ENCODE measurements at places on chromosomes 13 and 19.

DNA sequence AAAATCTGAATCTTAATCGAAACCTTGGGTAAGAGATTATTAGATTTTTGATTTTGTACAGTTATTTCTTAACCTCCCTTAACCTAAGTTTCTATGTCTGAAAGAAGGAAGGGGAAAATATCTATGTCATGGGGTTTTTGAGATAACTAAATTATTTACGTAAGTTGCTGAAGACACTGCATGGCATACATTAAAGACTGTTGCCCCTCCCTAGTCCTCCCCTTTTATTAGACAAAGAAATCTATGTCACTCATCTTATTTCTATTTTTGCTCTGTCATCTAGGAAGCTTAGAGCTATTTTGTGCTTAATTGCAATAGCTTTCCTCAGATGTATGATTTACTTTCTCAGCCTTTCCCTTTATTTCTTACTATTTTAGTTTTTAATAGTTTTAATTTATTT, 15.0 kb downstream of the COG6 start:
- H3K36me3 ChIP-seq: peaks cover 13% of the 10 kb centered on the region
- no peaks in the 10 kb centered on the region for H3K27me3 ChIP-seq
- H3K27ac ChIP-seq: no peak overlapping the region
- H3K4me1 ChIP-seq: no peaks in the 10 kb centered on the region
- H3K4me3 ChIP-seq: no peak overlapping the region

DNA sequence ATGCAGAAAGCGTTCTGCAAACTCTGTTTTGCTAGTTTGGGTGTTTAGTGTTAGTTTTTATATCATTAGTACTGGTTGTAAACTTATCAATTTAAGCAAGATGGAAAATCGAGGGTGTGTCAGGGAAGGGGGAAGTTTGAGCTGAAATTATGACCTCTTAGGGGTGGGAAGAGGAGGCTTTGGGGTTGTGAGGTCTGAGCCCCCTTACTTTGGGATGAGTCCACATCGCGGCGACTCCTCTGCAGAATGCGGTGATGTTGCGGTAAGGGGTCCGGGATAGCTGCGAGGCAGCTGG, 743 bp upstream of the NDUFS7 start:
- H3K27me3 ChIP-seq: peaks cover 26% of the 10 kb centered on the region
- peak overlapping the region; percentile 88 for H3K4me3 ChIP-seq
- peaks cover 6% of the 10 kb centered on the region for H3K36me3 ChIP-seq
- peak overlapping the region; percentile 99 for H3K27ac ChIP-seq
- H3K4me1 ChIP-seq: peaks cover 27% of the 10 kb centered on the region

DNA sequence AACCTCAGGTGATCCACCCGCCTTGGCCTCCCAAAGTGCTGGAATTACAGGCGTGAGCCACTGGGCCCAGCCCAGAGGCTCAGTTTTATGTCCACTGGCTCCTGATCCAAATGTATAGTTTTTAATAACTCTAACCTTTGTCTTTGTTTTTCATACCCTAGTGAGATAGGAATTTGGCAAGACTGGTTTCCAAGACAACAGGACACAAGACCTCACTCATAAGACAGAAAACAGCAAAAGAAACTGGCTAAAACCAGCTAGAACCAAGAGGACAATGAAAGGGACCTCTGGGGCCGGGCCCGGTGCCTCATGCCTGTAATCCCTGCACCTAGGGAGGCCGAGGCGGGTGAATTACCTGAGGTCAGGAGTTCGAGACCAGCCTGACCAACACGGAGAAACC, 27.6 kb downstream of the CPT1C start:
- peaks cover 23% of the 10 kb centered on the region for H3K4me1 ChIP-seq
- no peaks in the 10 kb centered on the region for H3K27me3 ChIP-seq
- H3K36me3 ChIP-seq: peaks cover 3% of the 10 kb centered on the region
- peak overlapping the region; percentile 80 for H3K4me3 ChIP-seq

DNA sequence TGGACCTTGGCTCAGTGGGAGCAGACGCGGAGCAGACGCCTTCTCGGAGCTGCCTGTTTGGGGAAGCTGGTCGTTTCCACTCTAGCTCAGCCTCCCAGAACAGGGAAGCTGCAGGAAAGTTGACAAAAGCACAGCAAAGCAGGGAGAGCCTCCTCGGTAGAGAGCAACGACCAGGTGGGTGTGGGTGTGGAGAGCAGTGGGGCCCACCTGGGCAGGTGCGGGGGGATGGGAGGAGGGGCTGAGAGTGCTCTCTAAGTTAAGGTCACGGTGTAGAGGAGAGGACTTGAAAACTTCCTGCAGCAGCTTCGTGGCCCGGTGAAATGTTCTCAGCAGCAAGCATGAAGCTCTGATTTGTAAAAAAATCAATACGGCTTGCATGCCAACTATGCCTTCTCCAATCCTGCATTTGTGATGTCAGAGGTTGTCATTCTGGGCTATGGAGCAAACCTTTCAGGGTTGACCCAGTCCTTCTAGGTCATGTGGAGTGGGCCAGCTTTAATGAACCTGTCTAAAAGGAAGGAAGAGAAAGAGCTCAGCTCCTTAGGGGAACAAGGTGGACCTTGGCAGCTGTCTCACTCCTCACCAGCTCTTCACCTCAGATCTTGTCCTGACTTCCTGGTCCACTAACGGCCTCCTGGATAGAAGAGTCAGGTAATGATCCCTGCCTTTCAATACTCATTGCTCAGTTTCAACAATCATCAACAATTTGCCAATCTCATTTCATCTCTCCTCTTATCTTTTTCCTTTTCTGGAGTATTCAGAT, 85.8 kb upstream of the UBL3 start:
- peaks cover 65% of the 10 kb centered on the region for H3K4me1 ChIP-seq
- DNase-seq: peak; percentile 44
- no peaks in the 10 kb centered on the region for H3K27me3 ChIP-seq
- H3K4me3 ChIP-seq: peak overlapping the region; percentile 89
- H3K36me3 ChIP-seq: peaks cover 12% of the 10 kb centered on the region

- H3K27ac ChIP-seq: no peak overlapping the region
- no peak overlapping the region for H3K4me3 ChIP-seq
- no peaks in the 10 kb centered on the region for H3K27me3 ChIP-seq
- H3K36me3 ChIP-seq: no peaks in the 10 kb centered on the region
- DNase-seq: no peak
Observed at GRCh38 chr13:26262156-26262555, 8.2 kb downstream of the CDK8 start.

DNA sequence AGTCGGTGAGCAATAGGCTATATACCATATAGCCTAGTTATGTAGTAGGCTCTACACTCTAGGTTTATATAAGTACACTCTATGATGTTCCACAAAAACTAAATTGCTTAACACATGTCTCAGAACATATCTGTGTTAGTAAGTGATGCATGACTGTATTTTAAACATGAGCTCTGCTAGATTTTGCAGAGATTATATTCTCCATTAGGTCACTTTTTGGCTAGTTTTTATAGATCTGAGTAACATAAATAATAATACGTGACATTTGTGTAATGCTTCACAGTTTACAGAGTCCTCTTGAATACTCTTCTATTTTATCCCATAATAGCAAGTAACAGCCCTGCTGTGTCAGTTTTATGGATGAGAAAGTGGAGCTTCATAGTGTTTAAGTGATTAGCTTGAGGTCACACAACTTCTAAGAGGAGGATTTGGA, 47.8 kb downstream of the NDFIP2 start:
- H3K4me3 ChIP-seq: no peak overlapping the region
- no peak overlapping the region for H3K27ac ChIP-seq
- H3K27me3 ChIP-seq: no peaks in the 10 kb centered on the region
- DNase-seq: no peak

DNA sequence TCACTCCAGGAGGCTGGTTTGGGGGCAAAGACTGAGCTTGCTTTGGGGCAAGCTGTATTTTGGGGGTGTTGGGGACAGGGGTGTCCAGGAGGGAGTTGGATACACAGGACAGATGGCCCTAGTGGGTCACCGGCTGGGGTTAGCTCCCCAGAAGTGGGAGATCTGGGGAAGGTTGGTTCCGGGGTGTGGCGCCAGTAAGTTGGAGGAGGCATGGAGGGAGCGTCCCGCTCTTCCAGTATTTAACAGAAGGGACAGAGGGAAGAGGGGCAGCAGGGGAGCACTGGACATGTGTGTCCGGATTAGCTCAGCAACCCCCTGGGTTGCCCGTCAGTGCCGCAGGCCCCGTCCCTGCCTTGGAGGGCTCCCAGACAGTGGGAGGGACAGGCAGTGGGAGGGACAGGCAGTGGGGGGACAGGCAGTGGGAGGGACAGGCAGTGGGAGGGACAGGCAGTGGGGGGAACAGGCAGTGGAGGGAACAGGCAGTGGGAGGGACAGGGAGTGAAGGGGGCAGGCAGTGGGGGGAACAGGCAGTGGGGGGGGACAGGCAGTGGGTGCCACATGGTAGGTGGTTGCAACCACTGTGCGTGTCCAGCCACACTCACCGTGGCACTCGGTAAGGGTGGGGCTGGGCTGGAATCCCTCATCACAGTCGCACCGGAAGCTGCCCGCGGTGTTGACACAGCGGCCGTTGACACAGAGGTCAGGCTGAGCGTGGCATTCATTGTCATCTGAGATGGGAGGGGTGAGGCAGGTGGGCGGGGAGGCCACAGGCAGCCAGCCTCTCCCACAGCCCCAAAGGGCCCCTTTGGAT, 33.2 kb downstream of the CCL25 start:
- no peaks in the 10 kb centered on the region for H3K4me1 ChIP-seq
- no peak for DNase-seq
- H3K36me3 ChIP-seq: no peaks in the 10 kb centered on the region
- H3K27ac ChIP-seq: no peak overlapping the region
- peaks cover 5% of the 10 kb centered on the region for H3K27me3 ChIP-seq

DNA sequence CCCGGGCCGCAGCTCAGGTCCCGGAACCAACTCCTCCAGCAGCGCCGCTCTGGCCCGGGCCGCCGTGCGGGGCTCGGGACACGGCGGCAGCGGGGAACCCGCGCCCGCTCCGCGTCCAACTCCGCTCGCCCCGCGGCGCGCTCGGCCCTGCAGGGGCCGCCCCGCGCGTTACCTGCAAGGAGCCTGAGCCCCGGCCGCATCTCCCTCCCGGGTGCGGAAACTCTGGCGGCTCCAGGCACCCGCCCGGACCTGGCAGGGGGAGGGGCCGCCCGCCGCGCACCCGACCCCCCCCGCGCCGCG, at the start of gene TMTC4:
TMTC4 (minus strand) TSS at position 224 of the 300 bp plus-strand sequence. CDS start 4,433 bp downstream, outside the sequence.
- H3K4me1 ChIP-seq: peaks cover 38% of the 10 kb centered on the region
- peak within 1 kb of the TSS; percentile 91 for H3K27ac ChIP-seq
- H3K27me3 ChIP-seq: peaks cover 16% of the 10 kb centered on the region
- peak within 1 kb of the TSS; percentile 86 for H3K4me3 ChIP-seq

- H3K27me3 ChIP-seq: peaks cover 3% of the 10 kb centered on the region
- no peak overlapping the region for H3K27ac ChIP-seq
- no peaks in the 10 kb centered on the region for H3K4me1 ChIP-seq
Observed at GRCh38 chr13:75461314-75461713, 20.7 kb downstream of the TBC1D4 start.

DNA sequence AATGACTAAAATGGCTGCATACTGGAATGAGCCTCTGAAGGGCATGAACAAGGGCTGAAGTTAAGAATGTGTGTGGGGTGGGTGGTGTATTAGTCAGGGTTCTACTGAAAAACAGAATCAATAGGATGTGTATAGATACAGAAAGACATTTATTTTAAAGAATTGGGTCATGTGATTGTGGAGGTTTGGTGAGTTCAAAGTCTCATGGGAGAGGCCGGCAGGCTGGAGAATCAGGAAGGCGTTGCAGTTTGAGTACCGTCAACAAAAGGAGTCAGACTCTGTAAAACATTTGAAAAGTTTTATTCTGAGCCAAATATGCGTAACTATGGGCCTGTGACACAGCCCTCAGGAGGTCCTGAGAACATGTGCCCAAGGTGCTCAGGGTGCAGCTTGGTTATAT, 24.5 kb upstream of the CYSLTR2 start:
- no peaks in the 10 kb centered on the region for H3K36me3 ChIP-seq
- no peak overlapping the region for H3K4me3 ChIP-seq
- H3K4me1 ChIP-seq: peaks cover 6% of the 10 kb centered on the region
- no peaks in the 10 kb centered on the region for H3K27me3 ChIP-seq

GRCh38 chr19:51824281-51825005, 29.5 kb downstream of the FPR3 start:
- no peaks in the 10 kb centered on the region for H3K27me3 ChIP-seq
- H3K4me1 ChIP-seq: no peaks in the 10 kb centered on the region
- H3K4me3 ChIP-seq: no peak overlapping the region
- H3K36me3 ChIP-seq: no peaks in the 10 kb centered on the region
- DNase-seq: no peak

DNA sequence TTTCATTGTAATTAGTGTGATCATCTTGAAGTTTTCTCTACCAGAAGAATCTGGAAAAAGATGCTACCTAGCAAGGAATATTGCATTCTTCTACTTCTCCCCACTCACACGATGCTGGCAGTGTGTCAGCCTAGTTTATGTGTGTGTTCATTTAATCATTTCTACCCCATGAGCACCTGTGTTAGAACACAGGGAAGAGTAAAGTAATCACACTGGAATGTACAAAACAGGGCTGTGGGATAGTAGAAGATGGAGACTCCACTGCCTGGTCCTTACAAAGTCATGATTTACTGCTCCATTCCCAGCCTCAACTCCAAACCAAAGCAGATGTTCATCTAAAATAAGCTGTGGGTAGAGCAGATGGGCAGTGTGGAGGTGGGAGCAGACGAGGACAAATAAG, 47.7 kb upstream of the RGCC start:
- no peak overlapping the region for H3K4me3 ChIP-seq
- H3K27me3 ChIP-seq: peaks cover 6% of the 10 kb centered on the region
- no peaks in the 10 kb centered on the region for H3K4me1 ChIP-seq
- H3K36me3 ChIP-seq: no peaks in the 10 kb centered on the region
- no peak overlapping the region for H3K27ac ChIP-seq

DNA sequence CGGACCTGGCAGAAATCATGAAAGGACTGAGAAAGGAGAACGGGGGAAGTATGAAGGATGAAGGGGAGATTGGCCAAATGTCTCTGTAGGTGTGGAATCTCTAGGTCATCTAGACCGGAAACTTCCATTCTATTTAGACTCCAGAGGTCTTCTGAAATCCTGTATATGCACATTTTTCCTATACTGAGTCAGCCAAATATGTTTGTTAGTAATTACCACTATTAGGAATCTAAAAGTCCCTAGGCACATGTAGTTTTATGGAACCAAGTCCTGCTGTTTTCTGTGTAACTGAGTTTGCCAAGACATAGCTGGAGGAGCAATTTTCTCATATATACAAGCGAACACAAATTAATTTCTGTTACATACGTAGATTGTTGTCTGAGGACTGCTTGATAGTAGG, 498.1 kb downstream of the GPC5 start:
- H3K4me3 ChIP-seq: no peak overlapping the region
- DNase-seq: no peak
- H3K4me1 ChIP-seq: no peaks in the 10 kb centered on the region
- no peak overlapping the region for H3K27ac ChIP-seq
- no peaks in the 10 kb centered on the region for H3K27me3 ChIP-seq
- H3K36me3 ChIP-seq: no peaks in the 10 kb centered on the region

- DNase-seq: no peak
- H3K27ac ChIP-seq: no peak overlapping the region
- peaks cover 9% of the 10 kb centered on the region for H3K27me3 ChIP-seq
- H3K4me3 ChIP-seq: no peak overlapping the region
- no peaks in the 10 kb centered on the region for H3K36me3 ChIP-seq
- H3K4me1 ChIP-seq: no peaks in the 10 kb centered on the region
Observed at GRCh38 chr13:30024125-30024865, 173.9 kb upstream of the UBL3 start.

GRCh38 chr19:32865326-32865725, 4.2 kb downstream of the SLC7A9 start:
- H3K4me1 ChIP-seq: no peaks in the 10 kb centered on the region
- H3K36me3 ChIP-seq: no peaks in the 10 kb centered on the region
- DNase-seq: no peak
- no peaks in the 10 kb centered on the region for H3K27me3 ChIP-seq
- H3K27ac ChIP-seq: no peak overlapping the region
- H3K4me3 ChIP-seq: no peak overlapping the region

GRCh38 chr19:8050274-8051096, 2.1 kb upstream of the CCL25 start:
- peaks cover 28% of the 10 kb centered on the region for H3K27me3 ChIP-seq
- peak overlapping the region; percentile 44 for H3K4me3 ChIP-seq
- peak; percentile 92 for DNase-seq
- H3K4me1 ChIP-seq: peaks cover 33% of the 10 kb centered on the region
- H3K27ac ChIP-seq: peak overlapping the region; percentile 80
- H3K36me3 ChIP-seq: no peaks in the 10 kb centered on the region
